Myometrial cell (primary cell): ENCODE measurements at places on chromosomes 5 and 9. TPM values are rescaled to one million over a fixed set of nuclear protein-coding genes. Genes with fewer than 3 reads are reported as not detected.

Gene CEP120
- total RNA-seq, result 13.0 and 13.1 TPM in 2 replicates

Gene TIMD4
- total RNA-seq, result not detected in 2 replicates

Gene CYSRT1
- total RNA-seq, result 2.3 and 2.8 TPM in 2 replicates

Gene LMBRD2
- 6.6 and 8.5 TPM in 2 replicates for total RNA-seq
